B cell (primary cell): ENCODE measurements at places on chromosomes 2 and 18. TPM values are rescaled to one million over a fixed set of nuclear protein-coding genes. Genes with fewer than 3 reads are reported as not detected.

The MAPK4 gene
- not detected in 2 replicates for total RNA-seq

The PKP4 gene
- 13.3 and 13.5 TPM in 2 replicates for total RNA-seq

The PTPN18 gene
- total RNA-seq, result 101 and 102 TPM in 2 replicates

The AUP1 gene
- total RNA-seq, result 190 and 201 TPM in 2 replicates

The SERPINB2 gene
- total RNA-seq, result 1.4 and 1.7 TPM in 2 replicates

The CHRNG gene
- total RNA-seq, result not detected in 2 replicates
